ENCODE measurements at places on chromosomes 11 and 22. TPM values are rescaled to one million over a fixed set of nuclear protein-coding genes. Genes with fewer than 3 reads are reported as not detected.

GRCh38 chr22:45516163-45516562 lies 13.5 kb downstream of the FBLN1 start:
- DNase-seq, result no peak

GRCh38 chr22:47422736-47423135 lies 660.3 kb downstream of the TBC1D22A start:
- DNase-seq, result no peak

GRCh38 chr11:123526027-123526805 lies 96.1 kb downstream of the GRAMD1B start:
- DNase-seq, result no peak

Gene GSTT2B
- not detected for total RNA-seq

DNA sequence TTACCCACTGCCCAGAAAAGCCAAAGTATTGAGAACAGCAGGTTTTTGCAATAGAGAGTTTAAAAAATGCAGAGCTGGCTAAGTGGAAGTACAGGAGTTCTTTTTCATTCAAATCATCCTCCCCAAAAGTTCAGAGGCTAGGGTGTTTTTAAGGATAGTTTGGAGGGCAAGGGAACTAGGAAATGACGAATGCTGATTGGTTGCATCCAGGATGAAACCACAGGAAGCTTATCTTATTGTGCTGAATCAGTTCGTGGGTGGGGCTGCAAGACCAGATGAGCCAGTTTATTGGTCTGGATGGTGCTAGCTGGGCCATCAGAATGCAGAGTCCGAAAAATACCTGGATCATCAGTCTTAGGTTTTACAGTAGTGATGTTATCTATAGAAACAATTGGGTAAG lies 1427.1 kb downstream of the LRRC4C start:
- DNase-seq, result no peak

Gene KIRREL3
- not detected for total RNA-seq

- no peak for DNase-seq
Observed at GRCh38 chr22:32880061-32880460, 78.6 kb downstream of the TIMP3 start.

DNA sequence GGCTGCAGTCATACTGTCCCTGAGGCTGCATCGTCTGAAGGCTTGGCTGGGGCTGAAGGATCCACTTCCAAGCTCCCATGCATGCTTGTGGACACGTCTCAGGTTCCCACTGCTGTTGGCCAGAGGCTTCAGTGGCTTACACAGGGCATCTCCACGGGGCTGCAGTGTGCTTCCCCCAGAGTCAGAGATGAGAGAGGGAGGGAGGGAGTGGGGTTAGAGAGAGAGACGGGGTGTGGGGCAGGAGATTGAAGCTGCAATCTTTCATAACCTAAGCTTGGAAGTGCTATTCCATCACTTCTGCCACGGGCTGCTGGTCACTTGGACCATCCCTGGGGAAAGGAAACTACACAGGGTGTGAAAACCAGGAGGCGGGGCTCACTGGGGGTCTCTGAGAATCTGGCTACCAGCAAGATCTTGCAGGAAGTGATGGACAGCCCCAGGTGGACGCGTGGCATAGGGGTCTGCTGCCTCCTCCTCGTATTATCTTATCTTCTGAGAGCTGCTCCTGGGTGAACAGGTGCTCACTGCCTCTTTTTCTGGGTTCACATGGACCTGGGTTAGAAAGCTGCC lies 63.0 kb upstream of the MYEOV start:
- DNase-seq, result no peak

- no peak for DNase-seq
Observed at GRCh38 chr22:44275631-44275995, 37.1 kb downstream of the SHISAL1 start.

DNA sequence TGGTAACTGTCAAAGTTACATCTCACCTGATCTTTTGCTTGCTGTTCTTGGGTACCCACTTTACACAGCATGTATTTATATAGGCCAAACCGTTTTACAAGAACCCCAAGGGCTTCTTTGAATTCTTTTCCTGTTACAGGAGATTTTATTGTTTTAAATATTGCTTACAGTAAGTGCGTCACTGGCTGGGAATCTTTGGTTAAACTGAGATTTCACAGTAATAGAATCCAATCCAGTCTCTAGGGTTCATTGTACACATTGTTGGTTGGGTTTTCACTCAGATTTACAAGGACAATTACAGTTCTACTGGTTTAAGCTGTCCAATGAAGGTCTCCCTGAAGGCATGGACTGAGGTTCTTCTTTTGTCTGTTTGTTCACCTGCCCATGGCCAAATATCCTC lies 171.7 kb downstream of the INSC start:
- no peak for DNase-seq

Gene DERL3
- 3.5 TPM for total RNA-seq

GRCh38 chr11:2775626-2776350 lies 76.0 kb upstream of the KCNQ1OT1 start:
- DNase-seq, result no peak

DNA sequence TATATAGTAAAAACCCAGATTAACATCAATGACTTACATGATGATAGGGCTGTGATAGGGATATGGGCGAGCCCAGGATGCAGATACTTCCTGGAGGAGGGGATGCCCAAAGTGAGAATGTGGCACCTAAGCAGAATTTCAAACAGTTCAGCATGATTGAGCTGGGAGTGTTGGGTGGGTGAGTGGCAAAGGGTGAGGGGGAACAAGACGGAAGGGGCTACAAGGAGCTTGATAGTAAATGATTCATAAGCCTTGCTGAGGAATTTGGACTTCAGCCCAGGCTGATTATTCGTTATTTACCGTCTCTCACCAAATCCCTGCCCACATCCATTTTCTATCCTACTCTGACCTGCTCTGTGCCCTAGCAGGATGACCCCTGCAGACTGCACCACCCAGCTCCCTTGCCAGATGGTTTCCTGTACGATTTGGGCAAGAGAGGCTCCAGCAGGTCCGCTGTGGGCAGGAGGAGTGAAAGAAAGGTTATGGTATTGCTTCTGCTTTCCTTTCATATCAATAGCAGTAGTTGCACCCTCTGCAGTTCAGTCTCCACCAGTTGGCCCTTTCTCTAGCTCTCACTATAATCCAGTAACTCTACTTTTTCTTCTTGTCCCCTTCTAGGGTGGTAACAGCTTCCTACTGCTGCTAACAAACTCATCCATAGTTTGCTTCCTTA lies 30.3 kb upstream of the SIK2 start:
- DNase-seq, result no peak

DNA sequence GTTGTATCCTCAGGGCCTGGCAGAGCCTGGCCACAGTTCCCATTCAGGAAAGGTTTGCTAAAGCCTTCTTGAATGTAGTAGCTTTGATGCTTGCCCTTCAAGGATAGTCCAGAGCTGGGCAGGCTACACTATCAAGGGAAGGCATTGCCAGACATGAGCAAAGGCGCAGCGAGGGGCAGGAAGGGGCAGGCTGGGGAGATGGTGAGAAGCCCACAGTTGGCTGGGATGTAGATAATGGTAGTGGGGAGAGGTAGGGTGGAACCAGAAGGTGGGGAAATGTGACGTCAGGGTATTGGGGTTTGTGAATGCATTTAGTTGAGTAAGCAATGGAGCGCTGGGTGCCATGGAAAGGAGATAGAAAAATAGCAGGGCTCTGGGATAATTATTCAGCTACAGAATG lies 28.6 kb downstream of the LRRC32 start:
- no peak for DNase-seq

GRCh38 chr11:12102588-12103410 lies 7.6 kb upstream of the MICAL2 start:
- no peak for DNase-seq

GRCh38 chr22:44882226-44882905 lies 127.4 kb downstream of the PHF21B start:
- no peak for DNase-seq

- no peak for DNase-seq
Observed at GRCh38 chr11:48037709-48038468, 57.5 kb downstream of the PTPRJ start.

- DNase-seq, result peak; percentile 88
Observed at GRCh38 chr22:19962246-19962908, 20.8 kb upstream of the TXNRD2 start.

DNA sequence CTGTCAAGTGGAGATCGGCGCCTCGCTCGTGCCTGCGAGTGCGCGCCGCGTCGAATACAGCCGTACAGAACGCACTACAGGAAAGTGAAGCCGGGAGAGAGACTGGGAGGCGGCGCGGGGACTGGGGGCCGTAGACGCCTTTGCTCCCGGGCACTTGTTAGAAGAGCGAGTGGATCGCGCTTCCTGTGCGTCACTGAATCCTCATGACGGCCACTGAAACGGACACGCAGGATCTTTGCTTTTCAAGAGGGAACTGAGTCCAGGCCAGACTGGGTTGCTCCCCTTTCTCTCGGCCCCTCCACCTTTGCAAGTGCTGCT lies 314 bp downstream of the RIC8A start:
- no peak for DNase-seq

Gene KRTAP5-3
- not detected for total RNA-seq

DNA sequence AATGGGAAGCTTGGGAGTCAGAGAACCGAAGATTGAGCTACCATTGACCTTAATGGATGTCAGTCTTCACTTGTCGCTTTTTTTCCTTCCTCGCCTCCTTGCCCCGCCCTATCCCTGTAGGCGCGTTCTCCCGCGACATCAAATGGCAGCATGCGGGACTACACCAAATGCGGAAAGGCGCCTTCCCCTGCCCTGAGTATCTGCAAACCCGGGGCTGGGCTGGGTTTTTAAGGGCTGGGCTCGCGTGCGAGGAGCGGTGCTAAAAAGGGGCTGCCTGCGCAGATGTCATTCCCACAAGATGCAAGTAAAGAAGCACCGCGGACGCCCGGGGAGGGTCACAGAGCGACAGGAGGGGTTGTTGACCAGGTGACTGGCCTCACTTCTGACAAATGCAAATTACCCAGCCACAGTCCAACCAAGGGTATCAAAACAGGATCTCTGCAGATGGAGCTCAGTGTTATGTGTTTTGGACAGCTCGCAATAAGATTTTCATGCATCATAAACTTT lies 4.7 kb upstream of the FAM111B start:
- peak; percentile 66 for DNase-seq

DNA sequence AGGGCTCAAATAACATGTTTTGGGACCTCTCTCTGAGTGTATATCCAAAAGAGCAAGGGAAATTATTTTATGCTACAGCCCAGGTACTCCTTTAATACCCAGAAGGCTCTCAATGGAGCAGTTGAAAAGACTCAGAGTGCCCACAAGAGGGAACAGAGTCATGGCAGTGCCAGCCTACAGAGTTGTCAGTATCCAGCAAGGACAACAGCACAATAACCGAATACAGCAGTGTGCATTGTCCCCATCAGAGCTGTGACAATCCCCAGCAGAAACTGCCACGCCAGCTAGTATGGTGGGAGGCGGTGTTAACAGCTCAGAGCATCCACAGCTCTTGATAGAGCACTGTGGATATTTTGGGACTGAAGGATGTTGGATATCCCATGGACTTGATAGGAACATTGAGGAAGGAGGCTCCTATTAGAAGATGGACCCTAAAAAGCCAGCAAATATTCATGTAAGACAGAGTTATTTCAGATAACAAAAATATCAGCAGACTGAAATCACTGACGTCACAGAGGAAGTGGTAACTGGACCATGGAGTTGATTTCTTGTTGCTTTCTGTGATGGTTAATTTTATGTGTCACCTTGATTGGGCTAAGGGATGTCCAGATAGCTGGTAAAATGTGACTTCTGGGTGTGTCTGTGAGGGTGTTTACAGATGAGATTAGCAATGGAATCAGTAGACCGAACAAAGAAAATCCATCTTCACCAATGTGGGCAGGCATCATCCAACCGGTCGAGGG lies 17.7 kb upstream of the PAFAH1B2 start:
- no peak for DNase-seq

Gene TRIM5
- 15.4 TPM for total RNA-seq

Gene TREH
- not detected for total RNA-seq

- DNase-seq, result no peak
Observed at GRCh38 chr11:96082002-96082899, 158.3 kb upstream of the MTMR2 start.

DNA sequence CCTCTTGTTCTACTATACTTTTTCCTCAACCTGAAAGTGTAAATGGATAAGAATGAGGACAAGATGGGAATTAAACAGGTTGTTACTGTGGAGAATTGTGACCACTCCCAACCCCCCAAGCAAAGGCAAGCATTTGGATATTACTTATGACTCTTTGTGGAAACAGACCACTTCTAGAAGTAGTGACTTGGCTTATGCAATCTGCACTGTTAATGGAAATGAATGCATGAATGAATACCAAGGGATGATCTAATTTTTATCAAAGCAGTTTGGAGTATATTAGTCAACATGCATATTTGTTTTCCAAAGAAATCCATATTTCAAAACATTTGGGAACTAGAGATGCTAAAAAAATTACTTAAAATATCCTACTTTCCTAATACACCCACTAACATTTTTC lies 35.3 kb downstream of the AMOTL1 start:
- DNase-seq, result no peak

- DNase-seq, result no peak
Observed at GRCh38 chr22:49373801-49374226, 453.9 kb downstream of the BRD1 start.

GRCh38 chr11:43994196-43994595 lies 51.8 kb downstream of the C11orf96 start:
- no peak for DNase-seq

Gene MMP3
- total RNA-seq, result 4.8 TPM

Gene NCAM1
- total RNA-seq, result 18.6 TPM

- DNase-seq, result no peak
Observed at GRCh38 chr22:41338614-41339212, 37.4 kb downstream of the ZC3H7B start.

DNA sequence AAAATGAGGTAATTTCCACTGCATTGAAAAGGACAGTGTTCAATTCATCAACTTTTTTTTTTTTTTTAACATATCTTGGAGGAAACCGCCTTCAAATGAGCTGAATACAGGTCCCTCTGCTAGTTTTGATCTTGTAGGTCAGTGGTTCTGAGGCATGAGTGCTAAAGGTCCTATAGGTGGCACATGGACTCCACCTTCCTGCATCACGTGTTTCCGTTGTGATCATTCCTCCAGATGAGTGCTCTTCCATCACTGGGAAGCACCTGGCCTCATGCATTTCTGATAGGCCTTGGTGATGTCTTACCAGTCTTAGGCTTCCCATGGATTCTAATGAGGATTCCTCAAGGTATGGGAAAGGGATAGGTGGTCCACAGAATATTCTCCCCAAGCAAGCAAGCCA lies 37.8 kb downstream of the FDX1 start:
- no peak for DNase-seq

Gene CD3D
- 3.5 TPM for total RNA-seq

- no peak for DNase-seq
Observed at GRCh38 chr11:95800438-95800837, 10.1 kb downstream of the CEP57 start.

DNA sequence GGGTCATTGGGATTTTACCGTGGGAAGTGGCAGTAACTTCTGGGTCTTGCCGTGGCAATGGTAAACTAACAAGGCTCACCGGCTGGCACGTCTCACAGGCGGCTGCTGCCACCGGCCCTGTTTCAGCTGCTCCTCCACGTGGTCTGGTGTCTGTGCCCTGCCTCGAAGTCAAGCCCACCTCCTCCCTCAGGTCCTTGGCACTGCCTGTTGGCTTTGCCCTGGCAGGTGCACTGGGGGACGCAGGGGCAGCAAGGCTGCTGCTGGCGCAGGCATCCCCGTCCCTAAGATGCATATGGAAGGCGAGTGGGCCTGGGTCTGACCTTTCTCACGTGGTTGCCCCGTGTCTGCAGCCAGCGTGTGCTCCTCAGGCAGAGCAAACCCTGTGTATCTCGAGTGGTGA lies 783.6 kb downstream of the BRD1 start:
- no peak for DNase-seq
